Activated T-cell treated with anti-CD3 and anti-CD28 coated beads, Interleukin-2, amount 50 U/mL, for 24 hours (primary cell): ENCODE measurements at places on chromosomes 16 and 17.

DNA sequence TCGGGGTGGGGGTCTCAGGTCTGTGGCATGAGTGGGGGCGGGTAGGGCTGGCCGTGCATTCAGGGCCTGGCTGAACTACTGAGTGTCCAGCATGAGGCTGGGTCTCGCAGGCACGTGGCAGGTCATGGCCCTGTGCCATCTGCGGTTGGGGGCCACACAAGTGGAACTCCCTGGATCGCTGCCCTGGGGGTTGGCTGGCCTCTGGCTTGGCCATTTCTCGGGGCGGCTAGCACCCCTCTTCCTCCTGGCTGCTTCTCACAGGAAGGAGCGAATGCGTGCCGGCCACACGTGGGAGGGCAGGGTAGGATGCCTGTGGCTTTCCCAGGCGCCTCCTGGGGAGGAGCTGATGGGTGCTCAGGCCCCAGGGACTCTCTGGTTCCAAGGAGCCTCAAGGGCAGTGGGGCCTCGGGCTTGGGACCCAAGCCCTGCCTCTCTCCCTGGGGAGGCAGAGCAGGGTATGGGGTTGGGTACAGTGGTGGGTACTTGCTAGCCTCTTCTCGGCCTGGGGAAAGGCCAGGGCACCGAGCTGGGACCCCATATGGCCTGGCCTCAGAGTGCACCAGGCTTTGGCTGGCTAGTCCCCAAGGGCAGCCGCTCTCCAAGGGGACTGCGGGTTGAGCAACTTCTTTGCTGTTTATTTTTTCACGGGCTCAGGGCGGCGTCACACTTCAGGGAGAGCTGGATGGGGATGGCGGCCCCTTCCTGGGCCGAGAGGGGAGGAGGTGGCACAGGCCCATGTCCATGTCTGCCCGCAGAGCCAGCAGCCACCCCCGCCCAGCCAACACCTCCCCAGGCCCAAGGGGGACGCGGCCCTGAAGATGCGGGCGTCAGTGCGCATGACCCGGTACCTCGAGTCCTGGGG, 37.5 kb downstream of the ADCY7 start:
- peak; percentile 26 for DNase-seq

DNA sequence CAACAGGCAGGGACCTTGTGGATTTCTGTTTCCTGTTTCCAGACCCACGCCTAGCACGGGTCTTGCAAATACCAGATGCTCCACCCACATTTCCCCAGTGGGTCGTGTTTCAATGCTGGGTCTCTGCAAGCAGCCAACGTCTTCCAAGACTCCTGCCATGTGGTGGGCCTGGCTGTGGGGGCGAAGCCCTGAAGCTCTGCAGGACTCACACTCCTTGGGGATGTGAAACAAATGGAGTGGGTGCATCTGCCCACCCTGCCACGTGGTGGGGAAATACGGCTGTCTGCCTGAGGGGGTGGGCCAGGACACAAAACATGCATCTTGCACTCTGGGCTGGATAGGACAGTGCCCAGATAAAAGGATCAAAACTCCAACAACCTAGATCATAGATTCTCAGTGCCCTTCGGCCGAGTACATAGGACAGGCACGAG, 32.6 kb downstream of the FA2H start:
- no peak for DNase-seq

DNA sequence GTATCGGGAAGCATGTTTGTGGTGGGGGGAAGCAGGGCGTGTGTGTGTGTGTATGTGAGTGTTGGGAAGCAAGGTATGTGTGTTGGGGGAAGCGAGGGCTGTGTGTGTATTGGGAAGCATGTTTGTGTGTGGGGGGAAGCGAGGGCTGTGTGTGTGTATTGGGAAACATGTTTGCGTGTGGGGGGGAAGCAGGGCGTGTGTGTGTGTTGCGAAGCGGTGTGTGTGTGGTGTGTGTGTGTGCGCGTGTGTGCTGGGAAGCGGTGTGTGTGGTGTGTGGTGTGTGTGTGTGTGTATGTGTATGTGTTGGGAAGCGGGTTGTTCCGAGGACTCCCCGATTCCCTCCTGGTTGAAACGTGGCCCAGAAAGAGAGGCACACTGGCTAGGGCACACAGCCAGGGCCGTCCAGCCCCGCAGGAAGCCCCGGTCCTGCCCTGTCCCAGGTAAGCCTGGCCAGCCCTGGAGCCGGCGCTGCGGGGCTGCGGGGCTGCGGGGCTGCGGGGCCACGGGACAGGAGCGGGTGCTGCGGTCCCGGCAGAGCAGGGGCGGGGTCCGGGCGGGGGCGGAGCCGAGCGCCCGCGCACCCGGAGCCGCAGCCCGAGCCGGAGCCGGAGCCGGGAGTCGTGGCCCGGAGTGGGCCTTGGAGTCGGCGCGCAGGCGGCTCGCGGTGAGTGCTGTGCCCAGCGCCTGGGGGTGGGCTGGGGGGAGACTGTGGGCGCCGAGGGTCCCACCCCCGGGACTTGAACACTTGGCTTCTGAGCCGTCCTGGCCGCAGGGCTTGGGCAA, at the start of gene NOD2:
Gene NOD2 (plus strand): TSS at position 608 of the 783 bp plus-strand sequence. CDS start 5,890 bp downstream, outside the sequence.
- DNase-seq = peak; percentile 64

- no peak for DNase-seq
Measured at GRCh38 chr16:27390151-27390550, 11.8 kb upstream of the IL21R start.

DNA sequence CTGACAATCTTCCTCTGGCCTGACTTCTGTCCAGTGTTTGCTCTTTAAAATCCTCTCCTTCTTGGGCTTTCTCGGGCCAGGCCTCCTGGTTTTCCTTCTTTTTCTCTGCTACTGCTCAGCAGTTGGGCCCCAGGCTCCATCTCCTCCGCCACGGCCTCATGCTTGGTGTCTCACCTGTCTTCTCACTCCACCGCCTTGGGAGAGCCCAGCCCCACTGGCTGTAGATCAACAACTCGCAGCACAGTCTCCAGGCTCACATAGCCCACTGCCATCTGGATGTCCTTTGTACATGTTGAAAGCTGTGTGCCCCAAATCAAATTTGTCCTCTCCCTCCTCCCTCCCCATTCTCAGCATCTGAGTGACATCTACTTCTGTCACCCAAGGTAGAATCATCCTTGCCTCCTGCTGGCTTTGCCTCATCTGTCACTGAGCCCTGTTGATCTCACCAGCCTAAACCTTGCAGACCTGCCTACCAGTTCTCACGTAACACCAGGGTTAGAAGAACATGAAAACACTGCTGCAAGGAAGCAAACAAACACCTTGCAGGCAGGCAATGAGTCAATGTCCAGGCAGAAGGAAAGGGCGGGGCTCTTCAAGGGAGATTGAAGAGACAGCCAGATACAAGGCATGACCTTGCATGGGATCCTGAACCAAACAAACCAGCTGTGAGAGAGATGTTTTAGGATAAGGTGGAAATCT, 103.2 kb upstream of the SMURF2 start:
- DNase-seq = no peak

DNA sequence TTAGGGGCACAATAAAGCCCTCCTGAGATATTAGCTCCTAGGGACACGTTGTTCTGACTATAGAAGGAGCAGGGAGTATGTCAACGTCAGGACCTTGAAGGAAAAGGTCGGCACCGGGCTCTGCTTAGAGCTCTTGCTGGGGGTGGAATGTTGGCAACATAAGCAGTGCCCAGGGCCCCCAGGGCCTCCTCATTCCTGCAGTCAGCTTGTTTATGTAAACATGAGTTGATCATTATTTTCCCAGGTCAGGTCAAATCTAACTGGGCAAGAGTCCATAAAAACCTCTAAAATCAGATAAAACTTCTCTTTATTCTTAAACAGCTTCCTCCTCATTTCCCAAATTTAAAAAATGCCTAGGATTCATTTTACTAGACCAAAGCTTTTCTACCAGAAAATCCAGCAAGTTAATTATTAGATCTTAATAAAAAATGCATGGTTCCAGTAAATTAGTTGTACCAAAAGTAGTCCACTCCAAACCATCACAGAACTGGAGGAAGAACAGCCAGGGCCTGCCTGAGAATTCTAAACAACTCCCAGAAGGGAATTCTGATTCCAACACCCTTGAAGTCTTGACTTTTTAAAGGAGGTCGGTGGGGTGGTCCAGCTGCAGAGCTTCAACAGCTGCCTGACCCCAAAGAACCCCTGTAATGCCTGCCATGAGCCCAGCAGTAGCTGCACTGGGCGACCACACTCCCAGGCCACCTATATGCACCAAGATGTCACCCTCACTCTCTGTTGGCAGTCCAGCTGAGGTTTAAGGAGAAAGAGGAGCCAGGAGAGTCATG, 54.3 kb downstream of the AMFR start:
- no peak for DNase-seq

GRCh38 chr17:75752802-75753513, 12.0 kb downstream of the GALK1 start:
- DNase-seq = peak; percentile 52

- no peak for DNase-seq
Measured at GRCh38 chr16:79816081-79816497, 215.6 kb upstream of the MAF start.
